ENCODE measurements at places on chromosomes 4 and X.

DNA sequence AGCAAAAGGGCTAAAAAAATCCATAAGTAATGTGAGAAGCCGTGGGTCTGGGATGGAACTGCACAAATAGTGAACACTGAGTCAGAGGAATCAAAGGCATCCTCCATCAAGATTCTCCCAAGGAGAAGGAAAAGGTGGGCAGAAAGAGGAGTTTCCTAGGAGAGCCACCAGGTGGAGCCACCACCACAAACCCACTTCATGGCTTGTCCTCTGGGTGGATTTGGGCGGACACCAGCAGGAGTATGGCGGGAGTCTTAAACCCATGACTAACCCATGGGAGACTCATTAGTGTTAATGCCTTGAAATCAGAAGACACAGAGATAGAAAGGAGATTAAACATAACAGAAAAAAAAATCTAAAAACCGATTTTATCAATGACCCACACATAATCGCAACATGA, 147.7 kb downstream of the SH3KBP1 start:
- peak; percentile 41 for DNase-seq

DNA sequence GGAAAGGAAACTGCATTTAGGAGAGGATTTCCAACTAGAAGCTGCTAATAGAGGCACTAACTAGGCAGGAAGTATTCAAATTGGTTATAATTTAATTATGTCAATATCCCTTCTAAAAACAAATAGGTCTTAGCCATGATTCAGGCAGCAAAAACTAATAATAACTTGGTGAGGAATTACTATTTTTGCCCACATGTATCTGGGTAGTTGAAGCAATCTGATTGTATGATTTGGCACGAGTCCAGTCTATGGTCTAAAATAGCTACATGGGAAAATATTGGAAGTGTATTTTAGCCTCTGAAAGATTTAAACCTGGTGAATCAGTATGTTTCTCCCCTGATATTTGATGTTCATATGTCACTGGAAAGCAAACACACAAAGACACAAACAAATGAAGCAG, 62.2 kb downstream of the MFAP3L start:
- no peak for DNase-seq

DNA sequence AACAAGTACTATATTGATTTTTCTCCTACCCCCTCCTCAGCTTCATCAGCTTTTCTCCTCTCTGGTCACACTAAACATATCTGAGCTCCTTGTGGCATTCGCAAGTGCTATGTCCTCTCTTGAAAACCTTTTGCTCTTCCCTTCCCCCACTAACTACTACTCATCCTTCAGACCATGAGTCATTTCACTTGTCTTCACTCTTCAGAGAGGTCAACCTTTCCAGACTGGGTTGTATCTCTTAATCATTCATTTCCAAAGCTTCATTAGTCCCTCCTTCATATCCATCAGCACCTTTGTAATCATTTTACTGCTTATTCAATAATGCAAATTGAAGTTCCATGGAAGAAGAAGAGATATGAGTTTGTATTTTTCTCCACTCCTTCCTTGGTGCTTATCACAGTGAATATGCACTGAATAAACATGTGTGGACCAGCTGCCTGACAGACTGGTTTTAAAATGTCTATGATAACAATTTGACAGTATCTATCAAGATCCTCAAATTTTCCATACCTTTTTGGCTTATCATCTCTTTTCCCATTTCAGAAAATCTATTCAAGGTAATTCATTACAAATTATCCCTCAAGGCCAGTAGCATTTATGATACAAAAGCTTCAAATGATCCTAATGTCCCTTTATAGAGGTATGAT, 28.4 kb downstream of the DDX60L start:
- DNase-seq = no peak

DNA sequence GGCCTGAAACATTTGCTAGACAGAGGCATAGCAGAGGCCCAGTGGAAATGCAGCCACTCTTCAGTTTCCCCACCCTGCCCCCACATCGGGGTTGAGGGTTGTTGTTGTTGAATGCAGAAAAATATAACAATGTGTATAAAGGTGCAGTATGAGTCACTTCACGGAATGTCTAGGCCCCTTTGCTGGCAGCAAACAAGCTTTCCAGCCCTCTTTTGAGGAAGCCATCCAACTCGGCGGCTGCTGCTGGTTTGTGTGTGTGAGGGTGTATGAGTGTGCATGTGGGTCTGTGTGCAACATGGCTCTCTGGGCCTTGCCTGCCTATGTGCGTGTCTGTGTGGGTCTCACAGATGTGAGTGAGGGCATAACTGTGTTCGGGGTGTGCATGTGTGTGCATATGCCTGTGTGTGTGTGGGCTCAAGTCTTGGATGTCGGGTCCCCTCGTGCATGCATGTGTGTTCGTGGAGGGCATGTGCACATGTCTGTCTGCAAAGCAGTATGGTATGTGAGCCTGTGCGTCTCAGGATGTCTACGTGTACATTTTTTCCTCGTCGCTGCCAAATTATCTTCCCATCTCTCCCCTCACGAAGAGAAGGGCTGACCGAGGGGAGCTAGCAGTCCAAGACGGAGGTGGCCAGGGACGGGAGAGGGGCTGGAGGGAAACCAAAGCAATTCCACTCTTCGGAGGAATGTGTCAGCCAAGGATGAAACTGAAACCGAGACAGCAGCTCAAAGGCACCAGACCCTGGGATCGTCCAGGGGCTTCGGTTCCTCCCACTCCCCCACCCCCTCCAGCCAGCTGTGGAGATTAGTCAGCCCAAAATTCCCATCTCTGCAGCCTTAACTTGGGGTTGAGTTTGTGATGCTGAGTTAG, 8.4 kb upstream of the ELF4 start:
- DNase-seq = no peak

GRCh38 chrX:133530960-133531359, 115.7 kb upstream of the GPC4 start:
- no peak for DNase-seq

DNA sequence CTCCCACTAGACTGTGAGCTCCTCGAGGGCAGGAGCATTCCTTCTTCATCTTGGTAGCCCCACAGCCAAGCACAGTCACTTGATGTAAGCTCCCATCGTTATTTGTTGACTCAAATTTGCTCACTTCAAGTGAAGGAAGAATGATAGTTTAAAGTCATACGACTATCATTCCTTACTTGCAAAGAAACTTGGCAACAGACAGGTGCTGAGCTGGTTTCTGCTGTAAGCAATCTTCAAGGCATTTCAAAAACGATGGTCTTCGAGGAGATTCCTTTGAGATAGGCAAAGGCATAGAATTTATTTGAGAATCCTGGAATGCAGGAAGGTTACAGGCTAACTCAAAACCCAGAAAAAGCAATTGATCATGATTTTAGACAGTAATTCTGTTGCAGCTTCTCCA, 64.8 kb downstream of the QDPR start:
- no peak for DNase-seq

- DNase-seq = no peak
Observed at GRCh38 chrX:134688031-134688823, 30.0 kb upstream of the PLAC1 start.

GRCh38 chr4:181613200-181613599, 630.0 kb upstream of the TENM3 start:
- no peak for DNase-seq

DNA sequence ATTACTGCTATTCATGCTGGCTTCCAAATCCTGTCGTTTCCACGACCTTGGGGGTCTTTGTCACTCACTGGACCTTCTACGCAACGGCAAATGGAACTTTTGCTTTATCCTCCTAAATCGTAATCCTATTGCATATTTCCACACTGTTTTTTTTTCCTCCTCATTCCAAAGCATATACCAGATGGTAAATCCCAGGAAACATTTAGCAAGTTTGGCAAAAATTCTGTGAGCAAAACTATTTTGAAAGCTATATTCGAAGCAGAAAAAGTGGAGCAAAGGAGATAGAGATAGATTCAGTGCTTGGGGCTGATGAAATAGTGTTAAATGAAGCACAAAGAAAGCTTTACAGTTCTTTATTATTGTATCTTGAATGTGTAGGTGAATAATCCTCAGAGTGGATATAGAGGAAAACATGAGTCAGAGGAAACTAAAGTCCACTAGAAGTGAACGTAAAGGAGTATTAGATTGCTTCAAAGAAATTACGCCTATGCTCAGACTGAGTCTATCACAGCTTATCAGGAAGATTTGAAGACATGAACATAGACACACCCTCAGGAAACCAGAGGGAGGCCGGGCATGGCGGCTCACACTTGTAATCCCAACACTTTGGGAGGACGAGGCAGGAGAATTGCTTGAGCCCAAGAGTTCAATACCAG, 50.2 kb upstream of the FAM9A start:
- no peak for DNase-seq

DNA sequence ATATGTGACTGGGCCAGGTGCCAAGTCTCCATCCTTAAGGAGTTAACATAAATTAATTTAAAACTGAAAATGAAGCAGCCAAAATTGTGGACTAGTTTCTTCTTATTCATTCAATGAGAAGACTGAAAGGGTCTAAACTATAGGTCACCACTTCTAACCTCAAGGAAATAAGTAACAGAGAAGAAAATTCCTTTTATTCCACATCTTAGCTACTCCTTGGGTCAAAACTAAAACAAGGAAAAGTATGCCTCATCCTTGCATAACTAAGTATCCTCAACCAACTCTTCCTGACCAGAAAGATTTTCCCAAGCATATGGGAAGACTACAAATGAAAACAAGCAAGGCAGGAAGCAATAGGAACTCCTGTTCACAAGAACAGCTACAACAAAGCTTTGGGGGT, 71.2 kb downstream of the ZNF827 start:
- no peak for DNase-seq

- DNase-seq = peak; percentile 61
Observed at GRCh38 chr4:52983563-52984303, 121.6 kb downstream of the RASL11B start.

DNA sequence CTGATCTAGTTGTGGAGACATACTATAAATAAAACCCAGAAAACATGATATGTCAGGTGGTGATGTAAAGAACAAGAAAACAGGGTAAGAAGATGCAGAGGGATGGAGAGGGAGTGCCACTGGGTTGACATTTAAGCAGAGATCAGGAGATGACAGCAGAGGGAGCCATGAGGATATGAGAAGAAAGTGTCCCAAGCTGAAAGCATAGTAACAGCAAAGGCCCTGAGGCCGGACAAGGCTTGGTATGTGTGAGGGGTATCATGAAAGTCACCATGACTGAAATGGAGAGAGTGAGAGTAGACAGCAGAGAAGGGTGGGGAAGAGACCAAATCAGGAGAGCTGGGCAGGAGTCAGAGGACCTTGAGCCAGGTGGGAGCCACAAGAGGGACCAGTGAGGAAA, 3.4 kb downstream of the GPKOW start:
- DNase-seq = no peak

DNA sequence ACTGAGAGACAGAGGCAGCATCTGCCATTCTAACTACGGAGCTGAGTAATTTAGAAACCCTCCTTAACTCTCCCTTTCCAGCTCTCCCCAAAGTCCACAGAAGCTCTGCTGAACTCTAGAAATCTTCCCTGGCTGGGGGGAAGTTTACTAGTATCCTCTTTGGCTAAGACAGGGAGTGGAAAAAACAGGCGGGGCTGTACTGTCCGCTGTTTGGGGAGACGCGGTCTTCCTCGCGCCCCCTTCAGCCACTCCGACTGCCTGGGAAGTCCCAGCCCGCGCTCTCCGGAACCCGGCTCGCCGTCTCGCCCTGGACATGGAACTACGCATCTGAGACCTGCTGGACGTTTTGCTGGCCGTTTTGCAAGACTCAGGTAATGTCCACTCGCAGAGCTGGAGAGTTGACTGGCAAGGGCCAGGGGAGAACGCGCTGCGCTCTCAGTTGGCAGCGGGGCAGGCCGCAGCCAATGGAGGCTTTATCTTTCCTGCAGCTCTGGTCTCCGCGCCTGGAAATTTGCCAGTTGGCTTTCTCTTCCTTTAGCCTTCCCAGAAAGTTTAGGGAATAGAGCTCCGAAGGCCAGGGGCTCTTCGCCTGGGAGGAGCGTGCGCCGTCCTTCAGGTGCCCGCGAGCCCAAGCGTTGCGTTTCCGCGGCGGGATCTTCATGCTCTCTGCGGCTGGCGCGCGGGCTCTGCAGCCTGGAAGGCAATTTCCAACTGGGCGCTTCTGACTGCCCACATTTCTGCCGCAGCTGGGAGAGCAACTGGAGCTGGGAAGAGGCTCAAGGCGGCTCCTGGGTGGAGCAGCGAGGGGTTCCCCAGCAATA, 892 bp downstream of the IL1RAPL2 start:
- DNase-seq = no peak

- no peak for DNase-seq
Observed at GRCh38 chr4:188956566-188956965, 817.3 kb downstream of the TRIML1 start.

DNA sequence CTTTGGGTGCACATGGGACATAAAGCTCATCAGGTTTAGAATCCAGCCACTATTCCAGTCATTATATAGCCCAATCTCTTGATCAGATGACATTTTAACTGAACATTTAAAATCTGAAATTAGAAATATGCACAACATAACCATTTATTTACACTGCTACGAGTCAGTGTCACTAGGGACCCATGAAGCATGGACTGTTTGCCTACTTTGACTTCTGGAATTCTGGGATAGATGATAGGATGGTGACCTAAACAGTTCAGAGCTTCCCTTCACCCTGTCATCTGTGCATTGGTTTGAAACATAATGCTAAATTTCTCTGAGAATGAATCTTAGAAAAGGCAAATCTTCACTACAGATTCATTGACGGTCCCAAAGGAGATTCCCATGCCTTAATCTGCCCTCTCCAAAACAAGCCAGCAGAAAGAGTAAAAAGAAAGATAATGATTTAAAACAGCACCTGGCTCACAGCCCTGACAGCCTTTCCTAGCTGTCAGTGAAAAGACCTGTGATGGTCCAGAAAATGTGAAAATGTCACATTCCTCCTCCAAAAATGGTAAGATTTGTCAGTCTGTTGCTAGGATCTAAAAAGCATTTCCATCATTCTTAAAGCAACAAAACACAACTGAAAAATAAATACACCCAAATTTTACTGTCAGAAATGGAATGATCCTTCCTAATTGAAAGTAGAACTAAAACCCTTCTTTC, 18.9 kb upstream of the HERC3 start:
- DNase-seq = no peak

GRCh38 chr4:19030048-19030447, 1008.5 kb upstream of the LCORL start:
- DNase-seq = no peak

DNA sequence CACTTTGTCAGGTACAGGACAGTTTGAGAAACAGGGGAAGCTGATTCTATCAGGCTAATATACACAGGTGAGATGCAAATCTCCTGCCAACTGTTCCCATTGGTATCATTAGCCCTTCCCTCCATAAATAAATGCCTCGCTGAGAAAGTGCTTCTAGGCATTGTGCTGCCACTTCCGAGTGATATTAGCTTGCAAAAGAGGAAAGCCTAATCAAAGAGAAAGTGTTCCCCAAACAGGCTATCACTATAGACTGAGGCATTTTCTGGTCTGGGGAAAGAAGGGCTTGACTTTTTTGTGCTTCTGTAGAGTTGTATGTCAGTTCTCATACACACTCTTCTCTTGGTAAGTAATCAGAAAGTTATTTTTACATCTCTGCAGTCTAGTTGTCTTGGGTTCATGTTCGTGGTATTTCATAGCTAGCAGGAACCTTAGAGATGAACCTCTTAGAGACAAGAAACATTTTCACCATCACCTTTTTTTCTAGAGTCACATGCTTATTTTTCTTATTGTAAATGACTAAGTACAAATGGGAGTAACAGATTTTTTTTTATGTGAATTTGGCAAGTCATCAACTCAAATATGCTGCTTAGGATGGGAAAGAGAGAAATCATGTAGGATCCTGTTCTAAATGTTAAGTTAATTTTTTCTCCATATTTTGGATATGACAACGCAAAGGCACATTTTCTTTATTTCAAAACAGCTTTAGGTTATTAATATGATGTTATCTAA, 1009.8 kb downstream of the ADGRL3 start:
- no peak for DNase-seq

- no peak for DNase-seq
Observed at GRCh38 chr4:16952896-16953630, 54.6 kb upstream of the LDB2 start.

Data from CD8-positive, alpha-beta T cell (primary cell).